ENCODE measurements at places on chromosomes 6 and 20. TPM values are rescaled to one million over a fixed set of nuclear protein-coding genes. Genes with fewer than 3 reads are reported as not detected.

DNA sequence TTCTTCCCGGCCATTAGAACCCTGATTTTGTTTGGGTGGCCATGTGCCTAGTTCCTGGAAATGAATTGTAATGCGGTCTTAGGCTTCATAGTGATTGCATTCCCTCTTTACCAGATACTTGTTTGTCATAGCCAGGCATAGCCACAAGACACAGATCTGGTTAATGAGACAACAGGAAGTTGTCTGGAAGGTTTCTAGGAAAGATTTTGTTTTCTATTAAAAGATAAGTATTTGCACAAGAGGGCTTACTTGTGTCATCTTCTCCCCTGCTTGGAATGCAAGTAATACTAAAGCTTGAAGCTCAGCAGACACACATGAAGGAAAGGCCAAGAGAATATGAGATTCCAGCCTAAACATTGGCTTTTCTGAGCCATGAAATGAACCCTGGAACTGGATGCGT is 12.9 kb downstream of the FARS2 start:
- H3K4me1 ChIP-seq, result peaks cover 35% of the 10 kb centered on the region
- no peak overlapping the region for H3K27ac ChIP-seq
- no peak for DNase-seq
- H3K4me3 ChIP-seq, result no peak overlapping the region

- peaks cover 52% of the 10 kb centered on the region for H3K4me1 ChIP-seq
- DNase-seq, result peak; percentile 56
- H3K27ac ChIP-seq, result no peak overlapping the region
- no peak overlapping the region for H3K4me3 ChIP-seq
- no peaks in the 10 kb centered on the region for H3K36me3 ChIP-seq
These were observed 59.2 kb upstream of the FNDC1 start for GRCh38 chr6:159110013-159110412.

- H3K36me3 ChIP-seq, result no peaks in the 10 kb centered on the region
- no peaks in the 10 kb centered on the region for H3K27me3 ChIP-seq
- no peak overlapping the region for H3K4me3 ChIP-seq
- H3K4me1 ChIP-seq, result no peaks in the 10 kb centered on the region
- DNase-seq, result no peak
- H3K27ac ChIP-seq, result no peak overlapping the region
These were observed 262.8 kb downstream of the TBC1D7 start for GRCh38 chr6:13065581-13065980.

DNA sequence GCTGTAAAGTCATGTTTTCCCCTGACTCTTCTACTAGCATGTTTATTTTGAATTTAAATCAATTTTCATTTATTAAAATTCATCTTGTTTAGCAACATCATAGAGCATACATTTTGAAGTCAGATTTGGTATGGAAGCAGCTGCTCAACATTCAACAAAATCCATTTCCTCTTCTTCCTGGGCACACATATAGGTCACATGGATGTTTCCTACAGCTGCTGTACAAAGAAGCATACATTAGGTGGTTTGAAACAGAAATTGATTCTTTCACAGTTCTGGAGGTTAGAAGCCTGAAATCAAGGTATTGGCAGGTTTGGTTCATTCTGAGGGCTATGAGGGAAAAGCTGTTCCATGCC is 495.2 kb downstream of the RFPL4B start:
- H3K4me1 ChIP-seq, result no peaks in the 10 kb centered on the region
- no peak overlapping the region for H3K27ac ChIP-seq
- H3K36me3 ChIP-seq, result no peaks in the 10 kb centered on the region
- no peaks in the 10 kb centered on the region for H3K27me3 ChIP-seq

DNA sequence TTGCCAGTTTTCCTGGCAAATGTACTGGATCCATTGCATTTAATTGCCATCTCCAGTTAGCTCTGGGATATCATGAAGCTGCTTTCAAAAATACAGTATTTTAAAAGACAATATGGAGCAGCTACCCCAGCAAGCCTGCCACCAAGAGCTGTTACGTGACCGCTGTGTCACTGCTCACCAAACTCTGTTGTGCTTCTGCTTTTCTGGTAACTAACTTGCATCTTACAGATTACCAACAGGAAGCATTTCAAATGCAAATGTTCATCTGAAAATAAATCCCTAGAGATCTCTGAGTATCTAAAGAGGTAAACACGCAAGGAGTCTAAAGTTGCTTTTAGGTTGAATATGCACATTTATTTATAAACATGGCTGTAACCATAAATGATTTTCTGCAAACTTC is 1008.3 kb downstream of the KIF16B start:
- no peaks in the 10 kb centered on the region for H3K36me3 ChIP-seq
- H3K27ac ChIP-seq, result no peak overlapping the region
- H3K4me3 ChIP-seq, result no peak overlapping the region
- no peaks in the 10 kb centered on the region for H3K4me1 ChIP-seq
- H3K27me3 ChIP-seq, result no peaks in the 10 kb centered on the region
- no peak for DNase-seq

DNA sequence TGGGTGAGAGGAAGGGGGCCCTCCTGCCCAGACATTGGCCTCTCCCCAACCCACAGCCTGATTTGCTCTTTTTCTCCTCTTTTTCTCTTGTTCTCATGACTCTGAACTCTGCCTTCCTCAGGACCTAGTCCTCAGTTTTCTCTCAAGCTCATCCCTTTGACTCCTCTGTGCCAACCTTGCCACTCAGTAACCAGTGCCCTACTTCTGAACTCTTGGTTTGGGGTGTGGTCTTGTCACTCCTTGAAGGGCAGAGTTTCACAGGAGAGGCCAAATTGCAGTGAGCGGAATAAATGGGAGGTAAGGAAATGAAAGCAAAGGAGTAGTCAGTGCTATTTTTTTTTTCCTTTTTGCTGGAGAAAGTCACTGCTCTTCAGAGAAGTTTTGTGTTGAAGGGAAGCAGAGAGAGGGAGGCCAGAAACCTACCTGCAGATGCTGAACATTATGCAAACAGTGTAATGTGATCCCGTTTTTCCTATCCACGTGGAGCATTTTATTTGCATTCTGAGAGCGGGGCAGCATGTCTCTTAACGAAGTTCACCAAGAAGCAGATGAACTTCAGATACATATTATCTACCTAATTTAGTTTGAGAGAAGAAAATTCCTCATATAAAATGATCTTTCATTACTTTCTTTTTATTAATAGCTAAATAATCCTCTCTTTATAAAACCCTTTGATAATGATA is 26.9 kb downstream of the CFAP61 start:
- no peak overlapping the region for H3K27ac ChIP-seq
- H3K27me3 ChIP-seq, result peaks cover 14% of the 10 kb centered on the region
- DNase-seq, result no peak
- H3K36me3 ChIP-seq, result no peaks in the 10 kb centered on the region

GRCh38 chr20:12098421-12098820 is 180.7 kb downstream of the BTBD3 start:
- no peak for DNase-seq
- no peak overlapping the region for H3K4me3 ChIP-seq
- H3K36me3 ChIP-seq, result no peaks in the 10 kb centered on the region

- no peaks in the 10 kb centered on the region for H3K36me3 ChIP-seq
- DNase-seq, result no peak
- H3K4me1 ChIP-seq, result peaks cover 13% of the 10 kb centered on the region
These were observed 14.2 kb upstream of the PREX1 start for GRCh38 chr20:48841875-48842529.

DNA sequence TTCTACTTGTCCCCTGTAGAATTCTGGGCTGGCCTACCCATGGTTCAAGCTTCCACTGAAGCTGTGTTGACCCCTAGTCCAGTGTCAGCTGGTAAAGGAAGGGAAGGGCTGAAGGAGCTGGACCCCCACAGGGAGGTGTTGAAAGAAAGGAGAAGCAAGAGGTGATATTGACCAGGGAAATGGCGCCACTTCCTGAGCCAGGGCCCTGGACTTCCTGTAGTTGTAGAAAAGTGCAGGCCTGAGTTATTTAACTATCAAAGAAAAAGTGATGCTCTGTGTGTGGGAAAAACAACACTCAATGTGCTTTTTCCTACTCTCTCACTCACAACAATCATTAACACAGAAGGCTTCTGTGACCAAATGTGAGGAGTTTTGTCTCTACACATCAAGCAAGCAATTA is 60.0 kb upstream of the IER3 start:
- H3K4me3 ChIP-seq, result no peak overlapping the region
- H3K4me1 ChIP-seq, result peaks cover 41% of the 10 kb centered on the region
- H3K36me3 ChIP-seq, result peaks cover 4% of the 10 kb centered on the region
- H3K27ac ChIP-seq, result peak overlapping the region; percentile 51

- peaks cover 9% of the 10 kb centered on the region for H3K4me1 ChIP-seq
- peaks cover 3% of the 10 kb centered on the region for H3K36me3 ChIP-seq
- no peaks in the 10 kb centered on the region for H3K27me3 ChIP-seq
These were observed 10.8 kb upstream of the WTAP start for GRCh38 chr6:159716247-159717096.

DNA sequence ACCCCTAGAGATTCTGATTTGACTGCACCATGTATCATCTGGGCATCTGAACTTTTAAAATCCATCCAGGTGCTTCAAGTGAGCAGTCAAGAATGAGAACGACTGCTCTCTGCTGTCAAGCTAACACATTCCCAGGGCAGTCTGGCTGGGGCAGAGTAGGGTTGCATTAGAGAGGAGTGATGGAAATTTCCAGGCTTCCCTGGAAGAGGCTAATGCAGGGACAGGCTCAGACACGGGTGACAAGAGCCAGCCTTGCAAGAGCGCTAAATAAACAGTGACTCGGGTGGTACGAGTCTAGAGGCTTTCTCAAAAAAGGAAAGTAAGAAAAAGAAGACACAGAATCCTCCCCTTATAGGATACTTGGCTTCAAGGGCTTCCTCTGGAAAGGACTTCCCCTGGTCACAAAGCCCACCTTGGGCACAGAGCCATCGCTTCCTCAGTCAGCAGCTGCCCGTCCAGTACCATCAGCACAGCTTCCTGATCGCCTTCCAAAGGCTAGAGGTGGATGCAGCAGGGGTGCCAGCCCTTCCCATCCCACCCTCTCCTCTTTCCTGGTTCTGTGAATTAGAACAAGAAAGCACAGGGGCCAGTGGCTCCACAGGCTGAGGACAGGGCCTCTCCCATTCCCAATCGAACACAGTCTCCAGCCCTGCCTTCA is 177.4 kb upstream of the RREB1 start:
- no peak overlapping the region for H3K4me3 ChIP-seq
- H3K36me3 ChIP-seq, result no peaks in the 10 kb centered on the region
- DNase-seq, result no peak

DNA sequence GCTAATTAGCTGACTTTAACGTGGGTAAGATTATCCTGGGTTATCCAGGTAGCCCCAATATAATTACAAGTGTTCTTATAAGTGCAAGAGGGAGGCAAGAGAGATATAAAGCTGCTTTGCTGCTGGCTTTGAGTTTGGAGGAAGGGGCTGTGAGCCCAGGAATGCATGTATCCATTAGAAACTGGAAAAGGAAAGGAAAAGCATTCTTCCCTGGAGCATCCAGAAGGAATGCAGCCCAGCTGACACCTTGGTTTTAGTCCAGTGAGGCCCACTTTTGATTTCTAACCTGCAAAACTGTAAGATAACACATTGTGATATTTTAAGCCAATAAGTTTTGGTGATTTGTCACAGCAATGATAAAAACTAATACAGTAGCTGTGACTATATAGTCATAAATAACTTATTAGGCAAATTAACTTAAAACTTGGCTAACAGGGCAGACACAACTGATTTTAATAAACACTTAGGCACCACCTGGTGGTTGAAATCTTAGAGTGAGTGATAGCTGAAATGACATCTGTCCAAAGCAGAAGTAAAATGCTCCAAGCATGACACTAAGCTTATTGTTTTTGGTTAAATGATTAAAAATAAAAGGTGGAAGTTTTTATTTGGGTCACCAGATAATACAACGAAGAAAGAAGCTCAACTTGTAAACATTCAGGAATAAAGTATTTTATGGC is 35.6 kb downstream of the ADGRF4 start:
- peaks cover 7% of the 10 kb centered on the region for H3K4me1 ChIP-seq
- H3K27me3 ChIP-seq, result peaks cover 13% of the 10 kb centered on the region
- no peak overlapping the region for H3K27ac ChIP-seq

DNA sequence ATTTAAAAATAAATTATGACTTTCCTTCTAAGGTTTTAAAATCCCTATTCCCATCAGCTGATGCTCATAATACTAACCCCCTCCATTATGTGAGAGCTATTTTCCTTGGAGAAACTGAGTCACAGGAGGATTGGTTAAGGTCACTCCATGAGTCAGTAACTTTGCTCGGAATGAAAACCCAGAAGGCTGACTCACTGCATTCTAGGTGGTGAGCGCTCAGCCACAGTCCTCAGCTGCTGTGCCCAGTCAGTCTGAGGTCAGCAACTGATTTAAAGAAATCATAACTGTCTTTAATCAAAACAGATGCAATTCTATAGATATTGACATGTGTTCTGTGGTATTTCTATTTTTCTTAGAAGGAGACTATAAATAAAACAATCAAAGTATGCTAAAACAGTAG is 359.2 kb downstream of the GJA1 start:
- DNase-seq, result no peak
- H3K4me1 ChIP-seq, result no peaks in the 10 kb centered on the region
- no peak overlapping the region for H3K4me3 ChIP-seq
- no peaks in the 10 kb centered on the region for H3K36me3 ChIP-seq
- H3K27ac ChIP-seq, result no peak overlapping the region

GRCh38 chr6:119109654-119110325 is 31.3 kb upstream of the FAM184A start:
- H3K27me3 ChIP-seq, result no peaks in the 10 kb centered on the region
- no peaks in the 10 kb centered on the region for H3K36me3 ChIP-seq
- H3K4me3 ChIP-seq, result no peak overlapping the region
- peaks cover 27% of the 10 kb centered on the region for H3K4me1 ChIP-seq

Gene BNIP5
- not detected for total RNA-seq

Gene E2F1
- total RNA-seq, result 45.9 TPM

Gene LAMA4
- total RNA-seq, result not detected

Gene KIF25
- not detected for total RNA-seq

Gene AGPAT4
- 4.7 TPM for total RNA-seq

Gene SLPI
- not detected for total RNA-seq

Gene EYA4
- not detected for total RNA-seq

Gene GSTA3
- not detected for total RNA-seq
